ENCODE measurements at places on chromosomes 1 and 21.

DNA sequence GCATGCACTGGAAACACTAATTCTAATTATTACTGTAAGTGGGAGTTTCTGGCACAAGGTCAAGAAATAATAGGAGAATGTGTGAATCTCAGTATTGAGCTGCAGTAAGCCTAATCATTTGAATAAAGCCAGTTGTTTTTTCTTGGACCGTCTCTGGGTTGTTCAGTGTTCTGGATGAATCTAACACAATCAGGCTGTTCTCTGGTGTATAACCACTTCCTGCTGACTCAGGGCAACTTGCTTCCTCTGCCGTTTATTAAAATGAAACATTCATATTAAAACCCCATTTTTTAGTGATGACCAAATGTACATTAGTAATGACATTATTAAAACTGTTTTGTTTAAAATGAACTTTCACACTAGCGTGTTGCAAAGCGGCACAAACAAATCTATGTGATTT is 273.1 kb upstream of the SNX7 start:
- ATAC-seq: peak; percentile 65

- ATAC-seq: no peak
Measured at GRCh38 chr21:44337941-44338895, 972 bp downstream of the CFAP410 start.

DNA sequence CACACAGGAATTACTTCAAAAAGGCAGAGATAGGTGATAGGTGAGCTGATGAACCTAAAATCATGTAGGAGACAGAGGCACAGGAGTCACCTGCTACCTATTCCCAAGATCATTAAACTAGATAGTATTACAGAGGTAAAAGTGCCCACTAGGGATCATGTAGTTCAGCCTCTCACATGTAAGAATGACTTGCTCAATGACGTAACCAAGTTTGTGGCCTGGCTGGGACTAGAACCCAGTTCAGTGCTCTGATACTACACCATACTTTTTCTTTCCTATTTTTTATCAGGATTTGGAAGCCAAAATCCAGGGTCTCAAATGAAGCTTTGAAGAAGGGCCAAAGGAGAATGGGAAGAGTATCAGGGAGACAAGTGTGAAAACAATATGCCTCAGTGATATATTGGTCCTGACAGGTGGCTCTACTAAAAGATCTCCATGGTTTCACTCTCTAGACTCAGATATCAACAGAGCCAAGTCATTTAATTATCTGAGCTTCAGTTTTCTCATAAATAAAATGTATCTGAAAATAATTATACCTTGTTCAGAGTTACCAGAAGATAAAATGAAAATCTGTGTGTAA is 87.3 kb upstream of the SLFNL1 start:
- ATAC-seq: no peak

DNA sequence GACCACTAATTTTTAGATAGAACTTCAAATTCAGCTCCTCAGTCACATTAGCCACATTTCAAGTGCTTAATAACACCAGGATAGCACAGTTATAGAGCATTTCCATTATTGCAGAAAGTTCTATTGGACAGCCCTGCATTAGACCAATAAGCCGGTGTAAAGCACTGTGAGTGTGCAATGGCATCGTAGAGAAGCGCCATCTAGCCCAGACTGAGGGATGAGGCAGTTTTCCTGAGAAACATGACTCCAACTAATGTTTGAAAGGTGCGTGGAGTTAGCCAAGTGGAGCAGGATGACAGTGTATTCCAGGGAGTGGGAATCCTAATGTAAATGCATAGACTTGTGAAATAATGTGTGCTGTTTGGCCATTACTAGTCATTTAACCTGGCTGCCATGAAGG is 7.7 kb downstream of the RPE65 start:
- no peak for ATAC-seq

GRCh38 chr1:211586538-211586937 is 7.6 kb upstream of the SLC30A1 start:
- ATAC-seq: no peak

GRCh38 chr1:230124186-230125128 is 57.4 kb downstream of the GALNT2 start:
- ATAC-seq: no peak

- peak; percentile 41 for ATAC-seq
Measured at GRCh38 chr21:33949516-33950430, 34.2 kb upstream of the ATP5PO start.

- ATAC-seq: no peak
Measured at GRCh38 chr1:12499539-12500240, 118.3 kb downstream of the DHRS3 start.

- no peak for ATAC-seq
Measured at GRCh38 chr1:206779638-206780037, 7.3 kb upstream of the IL10 start.

DNA sequence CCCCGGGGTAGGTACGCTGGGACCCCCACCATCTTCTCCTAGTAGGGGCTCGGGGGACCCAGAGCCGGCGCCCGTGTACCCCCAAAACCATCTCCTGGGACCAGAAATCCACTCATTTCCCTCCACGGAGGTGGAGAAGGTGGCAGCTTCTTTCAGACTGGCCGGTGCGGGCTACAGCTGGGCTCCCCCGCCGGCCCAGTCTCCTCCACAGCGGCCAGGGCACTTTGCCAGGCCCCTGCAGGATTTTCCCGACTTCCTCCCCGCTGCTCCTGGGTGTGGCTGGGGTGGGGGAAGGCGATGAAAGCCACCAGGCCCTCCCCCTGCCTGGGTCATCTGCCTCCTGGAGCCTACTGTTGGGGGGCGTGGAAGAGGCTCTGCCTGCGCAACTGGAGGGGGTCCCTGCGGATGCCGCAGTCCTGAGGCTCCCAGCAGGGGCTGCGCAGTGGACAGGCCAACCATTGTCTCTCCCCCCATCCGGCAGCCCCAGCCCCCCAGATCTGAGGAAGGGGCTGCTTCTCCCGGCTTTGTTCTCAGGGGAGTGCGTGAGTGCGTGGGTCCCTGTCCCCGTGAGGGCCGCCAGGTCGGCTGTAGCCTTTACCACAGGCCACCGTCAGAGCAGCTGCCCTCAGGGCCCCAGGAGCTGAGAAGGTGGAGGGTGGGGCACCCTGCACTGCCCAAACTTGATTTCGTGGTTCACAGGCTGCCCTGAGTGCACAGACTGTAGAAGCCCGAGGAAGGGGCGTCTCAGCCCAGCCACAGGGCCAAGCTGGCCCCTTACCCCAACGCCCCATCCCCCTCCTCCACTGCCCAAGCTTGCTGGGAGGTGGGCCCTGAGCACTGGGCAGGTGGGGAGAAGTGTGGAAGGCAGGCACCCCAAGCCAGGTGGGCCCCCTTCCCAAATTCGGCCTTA is 1.3 kb downstream of the AGRN start:
- no peak for ATAC-seq

GRCh38 chr1:206890125-206891060 is 6.8 kb upstream of the IL24 start:
- peak; percentile 41 for ATAC-seq

DNA sequence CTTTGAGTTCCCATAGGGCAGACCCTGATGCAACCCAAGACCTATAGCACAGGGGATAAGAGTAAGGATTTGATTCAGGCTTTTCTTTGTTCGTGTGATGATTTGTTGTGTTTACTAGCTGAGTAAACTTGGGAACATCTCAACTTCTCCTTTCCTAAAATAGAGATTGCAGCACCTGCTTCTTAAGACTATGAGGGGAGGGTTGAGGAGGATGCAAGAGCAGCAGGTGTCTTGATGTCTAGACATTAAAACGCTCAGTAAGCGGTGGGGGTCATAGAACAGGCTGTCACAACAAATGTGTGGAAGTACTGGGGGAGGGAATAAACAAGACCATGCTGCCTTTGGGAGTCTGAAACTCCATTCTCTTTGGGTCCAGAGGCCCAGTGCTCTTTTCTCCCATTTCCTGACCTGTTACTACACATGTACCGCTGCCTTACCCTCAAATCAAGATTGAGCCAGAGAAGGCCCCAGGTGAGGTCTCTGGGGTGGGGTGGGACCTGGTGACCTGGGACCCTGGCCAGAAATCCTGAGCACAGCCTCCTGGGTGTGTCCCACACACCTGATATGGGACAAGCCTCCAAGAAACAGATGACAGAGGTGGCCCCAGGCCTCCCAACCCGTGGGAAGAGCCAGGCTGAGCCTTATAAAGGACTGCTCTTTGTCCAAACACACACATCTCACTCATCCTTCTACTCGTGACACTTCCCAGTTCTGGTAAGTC is at the start of gene S100A7A:
Gene S100A7A (plus strand): TSS at position 671 of the 721 bp plus-strand sequence. CDS start 1,563 bp downstream, outside the sequence.
- ATAC-seq: no peak

DNA sequence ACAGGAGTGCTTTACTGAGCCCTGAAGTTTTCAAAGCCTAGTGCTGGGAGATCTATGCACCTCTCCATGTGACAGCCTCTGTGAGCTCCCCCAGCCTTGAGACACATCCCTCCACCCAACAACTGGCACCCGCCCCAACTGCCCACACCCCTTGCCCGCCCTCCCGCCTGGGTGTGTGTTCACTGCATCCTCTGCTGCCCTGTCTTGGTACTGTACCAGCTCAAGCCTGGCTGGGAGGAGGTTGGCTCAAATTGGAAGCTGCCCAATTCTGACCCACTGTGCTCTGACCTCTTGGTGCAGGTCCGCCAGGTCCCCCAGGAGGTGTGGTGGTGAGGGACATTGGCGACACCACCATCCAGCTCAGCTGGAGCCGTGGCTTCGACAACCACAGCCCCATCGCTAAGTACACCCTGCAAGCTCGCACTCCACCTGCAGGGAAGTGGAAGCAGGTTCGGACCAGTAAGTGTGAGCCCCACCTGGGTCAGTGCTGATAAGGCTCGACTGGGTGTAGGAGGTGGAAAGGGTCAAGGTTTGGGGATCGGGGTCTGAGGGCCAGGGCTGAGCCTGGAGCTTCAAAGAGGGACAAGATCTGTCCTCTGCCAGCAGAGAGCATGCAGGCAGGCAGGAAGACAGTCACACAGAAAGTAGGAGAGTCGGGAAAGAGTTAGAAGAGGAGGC is 18.0 kb downstream of the TMEM81 start:
- ATAC-seq: no peak

GRCh38 chr21:9008636-9009035 is 1512.7 kb upstream of the TPTE start:
- ATAC-seq: no peak

- peak; percentile 50 for ATAC-seq
Measured at GRCh38 chr21:35528116-35529042, 479.3 kb upstream of the RUNX1 start.

- no peak for ATAC-seq
Measured at GRCh38 chr1:232440325-232441035, 189.5 kb downstream of the SIPA1L2 start.

DNA sequence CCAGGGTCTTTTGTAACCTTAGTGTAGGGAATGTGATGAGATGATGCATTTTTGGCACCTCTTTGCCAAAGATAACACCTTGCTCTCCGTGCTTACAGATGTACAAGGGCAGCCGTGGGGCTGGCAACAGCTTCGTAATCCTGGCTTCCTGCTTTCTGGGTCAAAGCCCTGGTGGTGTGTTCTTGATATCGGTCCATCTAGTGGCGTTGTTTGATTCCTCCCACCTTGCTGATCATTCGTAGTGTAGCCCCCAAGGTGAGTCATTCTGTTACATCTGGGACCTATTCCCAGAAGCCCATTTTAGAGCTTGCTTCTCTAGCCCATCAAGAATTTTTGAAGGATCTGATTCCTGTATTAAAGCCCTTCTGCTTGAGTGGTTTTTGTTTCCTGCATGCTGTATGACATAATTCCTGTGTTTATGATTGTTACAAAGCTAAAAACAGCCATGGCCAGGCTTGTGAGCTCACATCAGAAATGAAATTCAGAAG is 7.0 kb upstream of the CCT8 start:
- no peak for ATAC-seq

DNA sequence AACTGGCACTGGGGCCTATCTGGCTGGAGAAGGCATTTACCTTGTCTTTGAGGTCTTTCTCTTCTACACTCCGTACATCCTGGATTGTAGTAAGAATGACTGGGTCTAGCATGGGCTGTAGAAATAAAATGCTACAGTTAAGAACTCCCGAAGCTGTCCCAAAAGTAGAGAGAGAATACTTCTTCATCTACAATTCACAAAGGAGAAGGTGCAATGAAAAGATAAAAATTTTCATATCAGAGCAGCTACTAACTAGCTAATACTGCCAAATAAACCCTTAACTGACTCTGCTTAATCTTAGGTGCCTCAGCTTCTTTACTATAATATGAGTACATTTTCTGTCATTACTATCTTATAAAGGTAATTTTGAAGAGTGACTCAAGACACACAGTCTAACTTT is 55.6 kb downstream of the USP24 start:
- no peak for ATAC-seq

DNA sequence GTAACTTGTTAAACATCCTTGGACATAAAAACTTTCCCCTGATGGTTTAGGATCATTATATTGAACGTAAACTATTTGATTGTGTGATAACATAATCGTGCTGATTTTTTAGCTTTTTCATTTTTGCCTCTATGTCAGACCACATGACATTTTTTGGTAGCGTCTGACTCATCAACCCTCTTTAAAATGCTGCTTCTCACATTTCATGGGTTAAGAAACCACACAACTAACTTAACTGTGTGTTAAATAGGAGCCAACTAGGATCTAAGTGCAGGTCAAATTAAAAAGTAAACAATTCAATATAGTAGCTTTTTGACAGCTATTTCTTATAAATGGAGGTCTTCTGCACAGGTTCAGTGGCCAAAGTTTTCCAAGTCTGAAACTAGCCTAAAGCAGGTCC is 9.8 kb downstream of the BTG3 start:
- peak; percentile 66 for ATAC-seq

DNA sequence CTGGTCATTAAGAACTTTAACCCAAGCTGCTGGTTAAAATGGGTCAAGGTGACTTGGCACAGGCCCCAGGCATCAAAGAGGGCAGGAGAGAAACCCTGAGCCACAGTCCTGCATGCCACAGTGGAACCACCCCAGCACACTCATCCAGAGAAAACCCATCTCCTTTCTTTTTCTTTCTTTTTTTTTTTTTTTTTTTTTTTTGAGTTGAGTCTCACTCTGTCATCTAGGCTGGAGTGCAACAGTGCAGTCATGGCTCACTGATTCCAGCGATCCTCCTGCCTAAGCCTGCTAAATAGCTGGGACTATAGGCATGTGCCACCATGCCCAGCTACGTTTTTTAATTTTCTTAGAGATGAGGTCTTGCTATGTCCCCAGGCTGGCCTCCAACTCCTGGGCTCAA is 109.2 kb upstream of the RAB4A start:
- peak; percentile 10 for ATAC-seq

DNA sequence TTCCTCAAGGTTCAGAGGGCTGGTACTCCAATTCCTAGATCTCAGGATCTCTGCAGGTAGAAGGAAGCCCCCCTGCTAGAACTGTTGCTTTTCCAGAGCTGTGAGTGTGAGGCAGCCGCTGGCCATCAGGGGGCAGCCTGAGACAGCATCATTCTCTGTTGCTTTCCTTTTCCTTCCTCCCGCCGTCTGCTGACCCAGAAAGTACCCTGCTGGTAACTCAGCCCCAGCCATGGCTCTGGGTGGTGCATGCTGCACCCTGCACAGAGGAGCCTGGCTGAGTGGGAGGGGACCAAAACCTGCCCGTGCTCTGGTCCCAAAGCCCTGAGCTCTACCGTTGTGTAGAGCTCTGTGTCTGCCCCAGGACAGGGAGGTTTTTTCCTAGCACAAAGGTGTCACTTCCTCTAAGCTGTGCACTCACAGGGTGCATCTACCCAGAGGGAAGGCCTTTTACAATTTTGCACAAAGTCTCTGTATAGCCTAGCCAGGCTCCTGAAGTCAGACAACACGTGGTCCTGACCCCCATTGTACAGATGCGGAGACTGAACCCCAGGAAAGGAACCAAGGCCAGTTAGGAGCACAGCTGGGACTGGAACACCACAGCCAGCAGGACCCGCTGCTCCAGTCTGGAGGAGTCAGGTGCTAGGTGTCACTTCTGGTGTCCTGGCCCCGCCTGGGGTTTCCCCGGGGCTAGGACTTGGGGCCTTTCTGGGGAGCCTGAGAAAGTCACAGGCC is 5.6 kb upstream of the FAM131C start:
- ATAC-seq: peak; percentile 75

- ATAC-seq: no peak
Measured at GRCh38 chr1:232524056-232524455, 105.9 kb downstream of the SIPA1L2 start.
